NCI-H2029 (cell line): ENCODE measurements at places on chromosomes 12 and 14.

DNA sequence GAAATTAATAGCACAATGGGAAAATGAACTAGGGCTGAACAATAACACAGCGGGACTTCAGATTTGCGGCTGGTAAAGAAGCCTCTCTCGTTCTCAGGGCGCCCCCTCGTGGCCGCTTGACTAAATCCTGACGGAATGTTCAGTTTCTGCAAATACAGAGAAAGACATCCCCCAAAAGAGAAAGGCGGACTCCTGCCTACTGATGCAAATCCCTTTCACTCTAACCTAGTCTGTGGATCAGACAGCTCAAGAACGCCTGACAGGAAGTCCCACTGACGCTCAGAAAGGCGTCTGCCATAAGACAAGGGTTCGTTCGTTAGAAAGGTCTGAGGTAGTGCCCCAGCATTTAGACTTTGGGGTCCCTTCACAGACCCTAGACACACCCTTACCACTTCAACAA lies 2.5 kb downstream of the NUAK1 start:
- DNase-seq, result peak; percentile 83

DNA sequence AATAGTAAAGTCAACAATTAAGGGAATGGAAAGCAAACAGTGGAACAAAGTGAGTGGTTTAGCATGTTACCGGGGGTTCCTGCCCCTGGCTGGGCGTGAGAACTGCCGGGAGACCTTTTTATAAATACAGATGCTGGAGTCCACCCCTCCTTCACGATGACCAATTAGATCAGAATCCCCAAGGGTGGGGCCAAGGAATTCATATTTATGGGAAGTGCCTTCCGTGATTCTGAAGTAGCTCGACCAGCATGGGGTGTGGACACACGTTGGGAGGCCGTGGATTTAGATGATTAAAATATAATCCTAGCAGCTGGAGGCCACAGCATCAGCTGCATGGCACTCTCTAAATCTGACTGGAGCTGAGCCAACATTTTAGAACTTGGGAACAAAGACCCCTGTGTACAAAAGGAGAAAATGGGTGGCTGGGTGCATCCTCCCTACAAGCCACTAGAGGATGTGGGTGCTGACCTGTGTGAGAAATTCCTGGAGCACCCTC lies 87.9 kb downstream of the SRRM4 start:
- peak; percentile 37 for DNase-seq

GRCh38 chr12:49838973-49839633 lies 3.8 kb downstream of the BCDIN3D start:
- no peak for DNase-seq

- DNase-seq, result no peak
Measured at GRCh38 chr14:56949828-56950227, 139.5 kb upstream of the OTX2 start.

DNA sequence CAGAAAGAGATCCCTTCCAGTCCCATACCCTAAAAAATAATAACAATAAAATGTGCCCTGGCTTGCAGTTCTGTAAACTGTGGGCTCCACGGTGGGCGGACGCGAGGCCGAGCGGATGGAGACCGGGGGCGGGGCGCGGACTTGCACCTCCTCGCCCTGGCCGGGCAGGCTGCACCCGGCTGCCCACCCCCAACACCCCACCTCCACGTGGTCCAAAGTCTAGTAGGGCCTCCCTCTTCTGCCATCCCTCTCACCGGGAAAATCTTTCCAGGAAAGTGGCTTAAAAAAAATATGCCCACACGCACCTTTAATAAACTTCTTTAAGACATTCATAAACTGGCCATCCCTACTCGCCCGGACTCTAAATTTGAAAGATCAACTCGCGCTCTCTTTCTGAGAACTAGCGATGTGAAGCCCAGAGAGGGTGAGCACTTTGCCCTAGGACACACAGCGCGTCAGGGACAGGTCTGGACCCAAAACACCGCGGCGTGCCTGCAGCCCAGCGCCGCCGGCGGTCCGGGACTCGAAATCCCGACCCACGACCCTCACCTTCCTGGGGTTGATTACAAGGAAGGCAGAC lies 1.9 kb upstream of the BCL11B start:
- DNase-seq, result no peak
